ENCODE measurements at places on chromosomes 7 and 10. TPM values are rescaled to one million over a fixed set of nuclear protein-coding genes. Genes with fewer than 3 reads are reported as not detected.

ZNF365 gene
- 9.0 TPM for total RNA-seq

AKR1E2 gene
- 24.9 TPM for total RNA-seq

CHRM2 gene
- total RNA-seq: 2.2 TPM

SFTPA1 gene
- under 0.01 TPM for total RNA-seq

FAM221A gene
- total RNA-seq: 2.0 TPM

TEX47 gene
- not detected for total RNA-seq

ZNF117 gene
- 3.9 TPM for total RNA-seq

AKR1C1 gene
- total RNA-seq: 86.1 TPM

C10orf53 gene
- total RNA-seq: under 0.01 TPM

TAS2R4 gene
- total RNA-seq: 1.1 TPM

Measured in uterine smooth muscle cell (primary cell).